ENCODE measurements at places on chromosomes 12 and 14. TPM values are rescaled to one million over a fixed set of nuclear protein-coding genes. Genes with fewer than 3 reads are reported as not detected.

- peak; percentile 97 for DNase-seq
Measured at GRCh38 chr12:57242691-57243454, 8.1 kb downstream of the STAC3 start.

The PDE3A gene
- total RNA-seq = not detected

GRCh38 chr14:73014105-73014504 lies 12.8 kb downstream of the ZFYVE1 start:
- DNase-seq = no peak

- no peak for DNase-seq
Measured at GRCh38 chr12:58901664-58902063, 18.6 kb downstream of the LRIG3 start.

The GPRC5D gene
- not detected for total RNA-seq

The ENDOU gene
- total RNA-seq = 1.2 TPM

DNA sequence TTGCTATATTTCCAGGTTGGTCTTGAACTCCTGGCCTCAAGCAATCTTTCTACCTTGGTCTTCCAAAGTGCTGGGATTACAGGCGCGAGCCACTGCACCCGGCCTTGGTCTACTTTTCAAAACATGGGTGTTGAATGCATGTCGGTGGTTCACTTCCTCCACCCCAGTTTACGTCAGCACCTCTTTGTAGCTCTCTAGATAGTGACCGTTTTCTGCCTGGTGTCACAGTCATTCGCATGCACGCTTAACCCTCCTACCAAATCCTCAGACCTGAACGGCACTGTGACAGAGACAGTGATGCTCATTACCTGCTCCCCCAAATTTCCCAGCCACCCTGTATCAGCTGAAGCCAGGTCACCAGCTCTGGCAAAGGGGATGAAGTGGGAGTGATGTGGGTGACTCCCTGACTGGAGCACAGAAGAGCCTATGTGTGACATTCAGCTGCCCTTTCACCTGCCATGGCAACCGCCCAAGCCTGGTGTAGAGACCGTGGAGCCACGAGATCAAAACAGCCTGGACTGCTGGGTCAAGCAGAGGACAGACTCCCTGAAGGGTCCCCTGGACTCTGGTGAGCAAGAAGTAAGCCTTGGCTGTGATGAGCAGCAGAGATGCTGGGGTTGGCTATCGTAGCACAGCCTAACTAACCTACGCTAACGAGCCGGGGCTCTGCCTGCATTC lies 66.2 kb upstream of the GPR68 start:
- DNase-seq = no peak

The NID2 gene
- not detected for total RNA-seq

The C3AR1 gene
- total RNA-seq = 3.2 TPM

- no peak for DNase-seq
Measured at GRCh38 chr14:23148591-23149249, 29.7 kb upstream of the CEBPE start.

The EFS gene
- not detected for total RNA-seq

GRCh38 chr12:57549203-57549908 lies 488 bp upstream of the KIF5A start:
- no peak for DNase-seq

GRCh38 chr14:80959496-80959895 lies 4.1 kb downstream of the TSHR start:
- DNase-seq = peak; percentile 66

- peak; percentile 60 for DNase-seq
Measured at GRCh38 chr14:64971943-64972791, at the start of gene RAB15. RAB15 (minus strand) TSS chr14:64972336; CDS start chr14:64972076, 260 bp downstream.

- DNase-seq = no peak
Measured at GRCh38 chr12:99439399-99439798, 208.2 kb upstream of the GARIN6 start.

DNA sequence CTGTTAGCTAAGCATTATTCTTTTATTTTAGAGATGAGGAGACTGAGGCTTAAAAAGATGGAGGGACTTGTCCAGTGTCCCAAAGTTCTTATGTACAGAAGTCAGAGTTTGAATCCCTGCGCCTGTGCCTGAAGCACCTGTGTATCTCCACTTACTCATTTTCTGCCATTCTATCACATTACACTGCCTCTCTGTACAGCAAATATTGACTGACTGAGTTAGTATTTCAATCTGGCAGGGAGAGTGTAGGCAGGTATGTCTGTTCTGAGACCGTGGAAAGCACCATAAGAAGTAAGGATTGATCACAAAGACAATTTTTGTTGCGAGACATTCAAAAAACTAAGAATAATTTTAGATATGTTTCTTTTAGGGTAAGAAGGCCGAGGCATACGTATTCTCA lies 162.7 kb downstream of the KITLG start:
- DNase-seq = no peak

- DNase-seq = no peak
Measured at GRCh38 chr12:84803661-84804060, 108.9 kb downstream of the SLC6A15 start.

DNA sequence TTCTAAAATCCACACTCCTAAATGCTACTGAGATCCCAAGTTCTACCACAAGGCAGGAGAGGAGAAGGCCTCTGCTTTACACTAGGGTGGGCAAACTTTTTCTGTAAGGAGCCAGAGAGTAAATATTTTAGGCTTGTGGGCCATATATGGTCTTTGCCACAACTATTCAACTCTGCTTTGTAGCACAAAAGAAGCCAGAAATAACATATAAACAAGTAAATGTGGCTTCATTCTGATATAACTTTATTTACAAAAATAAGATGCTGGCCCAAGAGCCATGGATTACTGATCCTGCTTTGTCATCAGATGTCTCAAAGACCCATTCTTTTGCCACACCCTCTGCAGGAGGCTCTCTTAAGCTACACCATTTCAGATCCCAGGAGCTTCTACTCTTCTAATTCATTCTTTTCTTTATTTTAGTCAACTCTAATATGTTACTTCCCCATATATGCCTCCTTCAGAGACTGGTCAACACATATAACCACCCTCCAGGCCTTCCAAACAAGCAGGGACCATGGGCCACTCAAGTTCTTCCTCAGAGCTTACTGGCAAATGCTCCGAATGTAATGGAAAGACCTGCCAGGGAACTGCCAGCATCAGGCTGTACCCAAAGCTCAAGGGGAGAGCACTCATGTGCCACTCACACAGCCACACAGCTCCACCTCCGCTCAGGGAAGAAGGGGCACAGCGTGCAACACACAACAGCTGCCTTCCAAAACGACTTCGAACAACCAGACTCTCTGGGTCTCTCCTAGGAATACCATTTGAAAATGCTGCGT lies 15.6 kb downstream of the APPL2 start:
- no peak for DNase-seq

DNA sequence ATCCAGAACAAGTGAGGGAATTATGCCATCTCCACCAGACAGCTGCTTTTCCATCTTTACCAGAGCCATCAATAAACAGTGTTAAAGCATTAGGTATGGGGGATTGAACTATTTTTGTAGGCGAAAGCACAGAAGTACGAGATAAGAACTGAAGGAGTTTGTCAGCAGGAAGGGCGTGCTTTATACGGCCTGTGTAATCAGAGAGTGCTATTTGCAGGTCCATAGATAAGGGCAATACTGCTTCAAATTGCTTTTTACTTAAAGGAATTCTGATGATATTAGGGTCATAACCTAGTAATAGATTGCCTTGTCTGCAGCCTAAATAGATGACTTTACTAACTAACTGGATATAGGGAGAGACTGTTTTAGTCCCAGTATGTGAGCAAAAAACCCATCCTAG lies 20.3 kb upstream of the CLEC4E start:
- DNase-seq = no peak

The NPC2 gene
- total RNA-seq = 120 TPM

The TSPAN8 gene
- not detected for total RNA-seq

- DNase-seq = no peak
Measured at GRCh38 chr12:131204416-131205274, 250.9 kb downstream of the ADGRD1 start.

- no peak for DNase-seq
Measured at GRCh38 chr12:24742378-24742777, 206.5 kb downstream of the BCAT1 start.

- DNase-seq = peak; percentile 55
Measured at GRCh38 chr12:56657416-56658379, 11.9 kb upstream of the ATP5F1B start.

GRCh38 chr14:77067632-77068516 lies 30.2 kb upstream of the CIPC start:
- peak; percentile 81 for DNase-seq

- no peak for DNase-seq
Measured at GRCh38 chr12:497501-498160, 37.9 kb downstream of the B4GALNT3 start.

DNA sequence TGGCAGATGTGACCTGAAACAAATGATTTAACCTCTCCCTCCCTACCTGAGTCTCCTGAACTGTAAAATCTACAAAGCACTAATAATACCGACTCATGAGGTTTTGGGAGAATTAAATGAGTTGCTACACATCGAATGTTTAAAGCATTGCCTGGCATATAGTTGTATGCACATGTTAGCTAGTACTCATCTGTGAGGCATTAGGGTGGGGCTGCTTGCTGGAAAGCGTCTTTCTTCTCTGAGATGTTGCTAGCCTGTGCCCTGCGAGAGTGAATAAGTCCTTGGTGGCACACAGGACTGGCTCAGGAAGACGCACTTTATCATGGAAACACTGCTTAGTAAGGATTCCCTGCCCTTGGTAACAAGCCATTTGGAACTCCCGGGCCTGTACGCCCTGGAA lies 6.1 kb downstream of the RAPGEF3 start:
- no peak for DNase-seq

The PZP gene
- not detected for total RNA-seq

GRCh38 chr12:123388951-123389559 lies 5.1 kb downstream of the KMT5A start:
- DNase-seq = no peak

DNA sequence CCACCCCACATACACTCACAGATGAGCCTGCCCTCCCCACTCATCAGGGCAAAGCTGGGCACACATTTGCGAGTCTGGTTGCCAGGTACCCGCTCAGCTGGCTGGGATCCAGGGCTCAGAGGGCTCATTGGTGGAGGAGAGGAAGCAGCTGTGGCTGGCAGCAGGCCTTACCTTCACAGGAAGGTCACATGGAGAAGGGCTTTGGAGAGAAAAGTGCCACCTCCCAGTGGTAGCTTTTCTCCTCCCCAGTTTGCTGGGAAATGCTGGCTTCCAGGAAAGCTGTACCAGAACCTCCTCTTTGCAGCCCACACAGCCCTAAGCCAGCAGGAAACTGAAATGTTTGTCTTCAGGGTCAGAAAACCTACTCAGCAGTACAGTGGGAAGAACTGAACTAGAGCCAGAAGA lies 55.6 kb downstream of the LGMN start:
- no peak for DNase-seq

GRCh38 chr14:100898935-100899883 lies 4.3 kb downstream of the RTL1 start:
- DNase-seq = no peak

DNA sequence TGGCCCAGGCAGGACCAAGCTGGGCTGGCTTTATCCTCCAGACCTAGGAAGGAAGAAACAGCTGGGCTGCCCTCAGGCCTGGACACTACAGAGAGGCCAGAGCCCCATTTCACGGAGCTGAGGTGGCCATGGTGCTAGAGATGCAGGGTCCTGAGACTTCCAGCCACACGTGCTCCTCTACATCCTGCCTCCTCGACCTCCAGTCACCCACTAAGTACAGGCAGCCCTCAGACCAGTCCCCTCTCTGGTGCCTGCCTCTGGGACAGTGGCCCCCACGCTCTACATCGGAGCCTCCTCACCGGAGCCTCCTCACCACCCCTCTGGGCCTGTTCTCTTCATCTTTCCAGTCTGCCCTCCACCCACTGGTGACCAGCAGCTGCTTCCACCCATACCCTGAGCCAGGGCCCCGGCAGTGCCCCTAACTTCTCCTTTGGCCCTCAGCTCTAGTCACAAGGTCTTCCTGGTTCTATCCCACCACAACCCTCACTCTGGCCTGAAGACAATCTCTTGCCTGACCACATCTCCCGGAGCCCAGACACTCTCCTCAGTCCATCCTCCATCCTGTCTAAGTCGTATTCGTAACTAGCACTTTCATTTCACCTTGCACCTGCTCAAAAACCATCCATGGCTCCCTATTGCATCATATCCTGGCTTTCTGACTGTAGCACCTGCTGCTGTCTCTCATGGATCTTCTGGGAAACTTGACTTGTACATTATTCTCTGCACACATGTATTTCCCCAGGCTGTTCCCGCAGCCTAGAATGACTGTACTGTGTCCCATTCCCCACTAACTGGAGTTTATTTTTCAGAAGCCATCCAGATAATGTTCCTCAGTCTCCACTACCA lies 43.9 kb downstream of the DIO3 start:
- DNase-seq = no peak

The RFX4 gene
- not detected for total RNA-seq

The WNT5B gene
- total RNA-seq = not detected

DNA sequence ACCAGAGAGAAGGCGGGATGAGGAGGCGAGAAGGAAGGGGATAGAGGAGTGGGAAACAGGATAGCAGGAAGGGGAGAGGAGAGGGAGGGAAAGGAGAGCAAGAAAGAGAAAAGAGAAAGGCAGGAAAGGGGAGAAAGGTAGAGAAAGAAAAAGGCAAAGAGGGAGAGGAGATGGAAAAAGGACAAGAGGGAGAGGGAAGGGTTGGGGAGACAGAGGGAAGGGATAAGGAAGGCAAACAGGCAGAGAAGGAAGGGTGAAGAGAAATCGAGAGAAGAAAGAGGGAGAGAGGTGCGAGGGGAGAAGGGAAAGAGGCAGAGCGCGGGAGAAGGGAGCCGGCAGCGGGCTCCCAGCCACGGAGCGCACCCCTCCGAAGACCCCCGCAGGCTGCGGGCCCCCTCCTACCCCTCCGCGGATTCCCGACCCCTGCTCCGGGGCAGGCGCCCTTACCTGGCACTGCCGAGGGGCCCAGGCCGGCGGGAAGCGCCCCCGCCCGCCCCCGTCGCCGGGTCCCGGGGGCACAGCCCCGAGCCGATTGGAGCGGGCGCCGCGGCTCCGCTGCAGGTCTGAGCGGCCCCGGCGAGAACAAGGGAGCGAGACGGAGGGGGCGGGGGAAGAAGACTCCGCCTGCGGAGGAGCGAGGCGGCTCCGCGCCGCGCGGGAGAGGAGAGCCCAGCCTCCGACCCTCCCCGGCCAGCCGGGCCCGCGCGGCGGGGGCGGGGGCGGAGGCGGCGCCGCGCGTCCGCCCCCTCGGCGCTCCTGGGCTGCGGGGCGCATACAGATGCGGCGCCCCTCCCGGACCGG lies at the start of gene CDH24:
CDH24 (minus strand) TSS at position 565 of the 801 bp plus-strand sequence. CDS start 1,787 bp downstream, outside the sequence.
- peak; percentile 90 for DNase-seq

DNA sequence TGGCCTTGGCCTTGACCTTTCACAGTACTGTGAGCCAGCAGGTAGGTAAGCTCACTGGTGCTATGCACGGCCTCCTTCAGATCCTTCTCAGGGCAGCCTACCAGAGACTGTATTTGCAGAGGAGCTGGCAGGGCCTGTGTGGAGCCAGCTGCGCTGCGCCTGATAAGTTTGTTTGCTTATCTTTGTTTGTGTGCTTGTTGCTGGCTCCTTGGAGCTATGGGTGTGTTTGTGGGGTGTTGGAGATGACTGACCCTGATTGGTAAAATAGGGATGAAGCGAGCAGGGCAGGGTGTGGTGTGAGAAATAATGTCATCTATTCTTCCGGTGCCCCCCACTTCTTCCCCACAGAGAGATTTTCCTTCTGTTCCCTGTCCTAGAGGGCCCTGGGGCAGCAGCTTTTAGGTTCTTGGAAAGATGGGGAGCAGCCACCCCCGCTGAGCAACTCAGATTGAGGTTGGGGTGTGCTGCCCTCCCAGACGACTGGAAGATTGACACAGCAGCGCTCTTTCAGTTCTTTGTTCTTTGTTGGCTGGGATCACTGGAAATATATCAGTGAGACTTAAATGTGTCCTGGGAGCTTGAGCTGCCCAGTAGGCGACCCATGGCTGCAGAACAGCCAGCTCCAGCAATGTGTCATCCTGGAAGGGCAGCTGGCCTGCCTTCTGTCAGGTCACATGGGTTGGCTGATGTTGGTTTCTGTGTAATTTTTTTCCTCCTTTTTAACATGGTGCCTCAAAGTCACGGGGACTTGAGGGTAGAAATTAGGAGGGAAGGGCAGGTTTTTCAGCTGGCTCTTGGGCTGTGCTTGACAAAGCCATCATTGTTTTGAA lies 19.6 kb downstream of the MLXIP start:
- no peak for DNase-seq
